ENCODE measurements at places on chromosomes 12 and 14.
A peak's percentile ranks its signal among the peaks of the same experiment; 100 is the strongest.

- DNase-seq: no peak
These were observed 19.9 kb downstream of the SH2B3 start for GRCh38 chr12:111425655-111426054.

DNA sequence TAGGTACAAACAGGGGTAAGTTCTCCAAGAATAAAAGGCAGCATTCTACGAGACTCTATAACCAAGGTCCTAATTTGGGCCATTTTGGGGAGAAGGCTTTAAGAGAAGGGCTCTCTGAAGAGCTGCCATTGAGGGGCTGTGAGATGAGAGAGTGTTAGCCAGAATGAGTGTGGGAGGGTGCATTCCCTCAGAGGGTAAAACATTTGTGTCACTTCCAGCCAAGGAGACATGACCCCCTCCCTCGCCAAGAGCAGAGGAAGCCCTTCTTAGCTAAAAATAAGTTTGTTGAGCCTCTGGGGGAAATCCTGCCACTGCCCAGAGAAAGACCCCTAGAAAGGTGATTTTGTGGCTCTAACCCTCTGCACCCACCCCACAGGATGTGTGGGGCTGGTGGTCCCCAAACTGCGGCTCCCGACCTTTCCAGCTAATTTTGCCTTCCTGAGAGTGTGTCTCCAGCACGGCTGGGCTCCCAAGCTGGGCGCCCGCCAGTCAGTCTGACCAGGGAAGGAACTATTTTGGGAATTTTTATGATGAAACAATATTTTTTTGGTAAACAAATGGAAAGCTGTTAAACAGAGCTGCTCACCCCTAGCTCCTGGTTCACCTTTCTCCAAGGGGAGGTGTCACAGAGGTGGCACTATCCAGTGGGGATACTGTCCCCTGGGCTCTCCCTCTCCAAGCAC is 65.9 kb upstream of the JDP2 start:
- DNase-seq: no peak

- peak; percentile 10 for DNase-seq
These were observed 185.7 kb upstream of the GRIN2B start for GRCh38 chr12:14167005-14167628.

GRCh38 chr14:103641161-103641560 is 12.2 kb downstream of the KLC1 start:
- DNase-seq: no peak

- DNase-seq: peak; percentile 7
These were observed 325 bp upstream of the CLIP1 start for GRCh38 chr12:122422730-122423257.

DNA sequence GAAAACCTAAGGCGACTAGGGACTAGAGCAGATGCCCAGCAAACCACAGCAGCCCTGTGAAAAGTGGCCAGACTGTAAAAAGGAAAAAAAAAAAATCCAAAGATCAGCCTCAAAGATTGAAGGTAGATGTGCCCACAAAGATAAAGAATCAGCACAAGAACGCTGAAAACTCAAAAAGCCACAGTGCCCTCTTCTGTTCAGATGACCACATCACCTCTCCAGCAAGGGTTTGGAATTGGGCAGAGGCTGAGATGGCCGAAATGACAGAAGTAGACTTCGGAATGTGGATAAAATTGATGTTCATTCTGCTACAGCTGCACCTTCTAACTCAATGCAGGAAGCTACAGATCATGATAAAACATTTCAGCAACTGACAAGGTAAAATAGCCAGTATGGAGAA is 154.4 kb downstream of the GPHN start:
- DNase-seq: no peak

DNA sequence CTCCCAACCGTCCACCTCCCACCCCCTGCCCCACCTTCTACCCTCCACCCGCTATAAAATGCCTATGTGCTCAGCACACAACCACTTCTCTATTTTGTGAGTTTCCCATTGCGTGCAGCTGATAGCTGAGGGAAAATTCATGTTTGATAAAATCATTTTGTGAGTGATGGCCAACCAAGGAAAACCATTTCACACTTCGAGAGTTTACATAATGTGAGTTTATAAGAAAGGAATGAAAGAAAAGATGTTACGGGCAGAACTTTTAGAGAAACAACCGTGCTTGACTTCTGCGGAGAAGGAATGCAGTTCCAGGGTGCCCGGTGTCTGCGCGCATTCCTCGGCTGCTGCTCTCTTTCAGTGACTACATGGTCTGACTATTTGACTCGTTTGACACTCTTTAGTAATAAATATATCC is 140.9 kb downstream of the EFCAB11 start:
- DNase-seq: no peak

- DNase-seq: no peak
These were observed 207.8 kb downstream of the DPF3 start for GRCh38 chr14:72686101-72686500.

DNA sequence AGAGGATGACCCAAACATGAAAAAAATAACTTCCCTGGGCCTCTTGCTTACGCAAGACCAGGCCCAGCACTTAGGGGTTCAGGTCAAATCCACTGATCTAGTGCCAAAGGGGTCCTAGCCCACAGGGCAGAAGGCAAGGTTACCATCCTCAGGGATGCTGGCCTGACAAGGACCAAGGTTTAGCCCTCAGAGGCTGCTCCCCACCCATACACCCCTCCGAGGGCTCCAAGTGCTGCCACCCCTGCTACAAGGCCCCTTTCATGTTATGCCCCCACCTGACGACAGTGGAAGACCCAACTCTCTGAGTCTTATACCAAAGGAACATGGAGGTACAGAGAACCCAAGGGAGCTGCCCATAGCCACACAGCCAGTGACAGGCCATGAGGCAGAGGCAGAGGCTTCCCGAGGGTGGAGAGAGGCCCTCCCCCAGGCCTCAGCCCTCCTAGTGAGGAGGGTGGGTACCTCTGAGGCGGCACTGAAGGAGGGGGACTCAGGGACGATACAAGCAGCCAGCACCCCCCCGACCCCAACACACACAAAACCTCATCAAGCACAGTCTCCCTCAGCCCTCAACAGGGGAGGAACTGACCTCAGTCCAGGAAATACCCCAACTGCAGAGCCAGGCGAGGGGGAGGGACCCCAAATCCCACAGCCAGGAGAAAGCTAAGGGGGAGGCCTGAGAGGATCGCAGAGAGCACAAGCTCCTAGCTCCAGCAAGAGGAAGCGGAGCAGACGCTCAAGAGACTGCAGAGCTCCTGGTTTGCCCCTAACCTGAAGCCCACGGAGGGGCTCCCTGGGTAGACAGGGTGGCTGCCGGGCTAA is 37.0 kb downstream of the ANAPC7 start:
- no peak for DNase-seq

GRCh38 chr12:123237646-123238329 is 4.6 kb downstream of the MTRFR start:
- DNase-seq: peak; percentile 72

GRCh38 chr14:30114051-30114450 is 186.4 kb upstream of the PRKD1 start:
- no peak for DNase-seq

GRCh38 chr14:72663076-72663487 is 230.8 kb downstream of the DPF3 start:
- DNase-seq: no peak

GRCh38 chr12:5872745-5873144 is 72.3 kb downstream of the ANO2 start:
- no peak for DNase-seq

DNA sequence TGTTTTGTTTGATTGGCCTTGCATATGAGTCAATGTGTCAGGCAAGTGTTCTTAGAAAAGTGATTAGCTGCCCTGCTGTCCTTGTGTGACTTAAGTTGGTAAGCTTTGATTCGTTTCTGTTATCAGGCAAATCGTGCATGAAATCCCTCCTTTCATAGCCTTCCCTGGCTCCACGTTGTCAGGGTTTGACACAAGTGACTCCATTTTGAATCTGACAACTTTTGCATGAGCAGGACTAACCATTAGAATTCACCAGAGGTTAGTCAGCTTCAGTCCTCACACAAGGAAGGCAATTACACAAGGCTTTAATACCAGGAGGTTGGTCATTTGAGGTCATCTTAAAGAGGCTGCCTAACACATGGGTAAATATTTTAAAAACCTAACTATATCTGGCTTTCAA is 68.2 kb downstream of the GPATCH2L start:
- DNase-seq: no peak

- peak; percentile 7 for DNase-seq
These were observed 2.7 kb downstream of the PTHLH start for GRCh38 chr12:27969624-27970400.
